Activated naive CD8-positive, alpha-beta T cell treated with anti-CD3 and anti-CD28 coated beads, Interleukin-2, amount 10 ng/mL, durations not matched to agents 7 days and 5 days (primary cell): ENCODE measurements at places on chromosomes 1 and 21. TPM values are rescaled to one million over a fixed set of nuclear protein-coding genes. Genes with fewer than 3 reads are reported as not detected.

DNA sequence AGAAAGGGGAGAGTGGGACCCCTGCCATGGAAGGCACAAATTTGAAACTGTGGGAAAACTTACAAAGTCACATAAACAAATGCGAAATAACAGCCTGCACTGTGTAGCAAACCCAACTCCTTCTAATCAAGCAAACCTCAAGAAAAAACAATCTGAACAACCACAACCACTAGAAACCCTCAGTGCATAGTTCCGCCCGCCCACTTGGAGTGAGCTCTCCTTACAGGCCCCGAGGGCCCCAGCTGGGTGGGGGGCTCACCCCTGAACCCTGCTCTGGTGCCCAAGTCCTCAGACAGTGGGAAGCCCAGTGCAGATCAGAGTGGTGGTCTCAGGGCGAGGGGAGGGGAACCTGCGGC is 931 bp upstream of the MXRA8 start:
- DNase-seq = no peak

Gene DISP1
- total RNA-seq = 2.6 TPM

- DNase-seq = no peak
Measured at GRCh38 chr1:3954170-3955169, 54.4 kb upstream of the C1orf174 start.

DNA sequence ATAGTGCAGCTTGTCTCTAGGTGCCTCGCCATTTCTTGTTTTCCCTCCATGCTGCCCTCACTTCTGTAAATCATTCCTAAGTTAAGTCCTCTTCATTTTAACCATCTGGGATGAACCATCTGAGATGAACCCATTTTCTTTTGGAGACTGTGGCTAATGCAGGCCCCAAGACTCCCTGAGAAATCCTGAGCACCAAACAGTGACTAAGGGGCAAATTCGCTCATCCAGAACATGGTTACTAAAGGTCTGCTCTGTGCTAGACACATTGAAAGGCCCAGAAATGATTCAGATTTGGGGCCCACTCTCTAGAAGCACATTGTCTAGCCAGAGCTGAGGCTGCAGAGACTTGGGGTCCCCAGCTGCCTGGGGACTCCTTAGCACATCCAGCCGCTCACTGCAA is 151.9 kb upstream of the CTTNBP2NL start:
- no peak for DNase-seq

- DNase-seq = no peak
Measured at GRCh38 chr1:79982211-79982610, 975.7 kb upstream of the ADGRL4 start.

- no peak for DNase-seq
Measured at GRCh38 chr1:50658459-50659076, 235.3 kb upstream of the DMRTA2 start.

GRCh38 chr21:32918478-32919120 is 107.1 kb upstream of the OLIG2 start:
- no peak for DNase-seq

Gene KRTAP21-2
- not detected for total RNA-seq

Gene KCNJ10
- total RNA-seq = not detected
